ENCODE measurements at places on chromosomes 7 and 10.

DNA sequence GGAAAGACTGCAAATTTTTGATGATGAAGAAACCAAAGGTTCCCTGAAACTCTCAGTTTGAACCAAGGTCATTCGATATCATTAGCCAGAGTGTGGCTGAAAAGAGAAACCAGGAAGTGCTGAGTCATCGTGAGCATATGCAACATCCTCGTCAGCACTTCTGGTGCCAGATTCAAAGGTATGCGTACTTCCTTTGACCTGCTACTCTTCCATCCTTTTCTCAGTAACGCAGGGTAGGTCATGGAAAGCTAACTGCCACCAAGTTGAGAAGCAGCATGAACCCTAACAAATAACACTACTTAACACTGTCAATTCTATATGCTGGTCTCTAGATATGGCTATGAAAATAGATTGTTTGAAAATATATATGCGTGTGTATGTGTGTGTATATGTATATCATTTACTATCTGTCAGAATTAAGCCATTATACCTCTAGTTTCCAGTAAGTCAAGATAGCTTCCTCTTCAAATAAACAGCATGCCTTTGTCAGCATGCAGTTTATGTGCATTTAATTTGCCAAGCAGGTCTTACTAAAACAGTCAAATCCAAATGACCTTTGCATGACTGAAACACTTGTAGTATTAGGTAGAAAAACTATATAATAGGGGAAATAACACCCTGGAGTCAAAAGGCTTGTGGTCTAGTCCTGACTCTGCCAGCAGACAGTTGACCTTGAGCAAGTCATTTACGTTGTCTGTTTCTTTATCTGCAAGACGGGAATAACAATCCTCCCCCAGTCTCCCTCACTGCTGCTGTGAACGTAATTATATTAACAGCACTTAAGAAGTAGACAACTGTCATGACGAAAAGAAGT, 26.4 kb downstream of the CDK6 start:
- peak; percentile 30 for DNase-seq

GRCh38 chr7:42687211-42688055, 224.4 kb downstream of the C7orf25 start:
- no peak for DNase-seq

DNA sequence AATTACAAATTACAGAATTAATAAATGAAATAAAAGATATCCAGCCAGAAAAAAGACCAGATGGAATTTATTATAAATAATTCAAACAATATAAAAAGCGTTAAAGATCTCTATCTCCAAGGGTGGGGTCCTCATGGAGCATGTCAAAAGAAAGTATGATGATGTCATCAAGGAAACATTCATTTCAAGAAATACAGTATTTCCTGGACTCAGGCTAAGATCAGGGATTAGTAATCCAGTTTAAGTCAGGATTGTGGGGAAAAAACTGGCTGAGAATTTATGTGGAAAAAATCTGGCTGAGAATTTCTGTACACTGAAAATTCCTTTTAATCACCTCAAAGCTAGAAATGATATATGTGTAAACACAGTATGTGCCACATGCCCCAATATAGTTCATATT, 1075.3 kb downstream of the XPNPEP1 start:
- no peak for DNase-seq

DNA sequence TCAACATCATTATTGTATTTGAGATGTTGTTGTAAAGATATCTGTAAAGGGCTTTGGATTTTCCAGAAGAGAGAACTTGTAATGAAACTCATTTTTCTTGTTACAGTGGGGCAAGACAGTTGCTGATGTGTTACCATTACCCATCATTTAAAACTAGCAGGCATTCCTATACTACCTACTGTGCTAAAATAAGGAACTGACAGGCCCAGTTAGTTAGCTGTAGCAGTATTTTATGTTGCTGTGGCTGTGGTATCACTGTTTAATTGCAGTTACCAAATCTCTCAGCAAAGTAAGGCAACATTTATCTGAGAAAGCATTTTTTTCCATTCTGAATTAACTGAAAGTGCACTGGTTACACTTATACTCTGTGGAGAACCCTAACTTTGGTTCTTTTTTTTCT, 9.9 kb downstream of the ST7 start:
- DNase-seq: no peak

DNA sequence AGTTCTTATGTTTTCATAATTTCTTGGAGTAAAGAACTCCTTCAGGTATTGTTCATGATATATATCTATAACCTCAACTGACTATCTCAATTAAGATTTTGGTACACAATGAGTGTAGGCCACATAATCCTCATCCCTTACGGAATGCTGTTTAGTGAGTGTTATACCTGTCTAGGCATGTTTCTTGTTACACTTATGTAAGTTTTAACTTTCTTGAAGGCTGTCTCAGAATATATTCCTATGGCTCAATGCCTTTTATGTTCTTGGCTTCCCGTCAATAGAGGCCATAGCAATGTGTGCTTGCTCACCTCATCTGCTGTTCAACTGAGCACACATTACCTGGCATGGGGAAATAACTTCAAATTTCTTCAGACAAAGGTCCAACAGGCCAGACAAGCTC, 185.1 kb downstream of the CTTNBP2 start:
- no peak for DNase-seq

- no peak for DNase-seq
Observed at GRCh38 chr7:103073989-103074518, 542 bp downstream of the FBXL13 start.

GRCh38 chr10:21061982-21062381, 164.9 kb upstream of the NEBL start:
- no peak for DNase-seq

GRCh38 chr7:138926241-138926612, 55.0 kb downstream of the KIAA1549 start:
- no peak for DNase-seq

GRCh38 chr7:84328571-84328970, 134.0 kb upstream of the SEMA3A start:
- DNase-seq: no peak

GRCh38 chr7:36390199-36391090, 783 bp downstream of the ANLN start:
- peak; percentile 70 for DNase-seq

DNA sequence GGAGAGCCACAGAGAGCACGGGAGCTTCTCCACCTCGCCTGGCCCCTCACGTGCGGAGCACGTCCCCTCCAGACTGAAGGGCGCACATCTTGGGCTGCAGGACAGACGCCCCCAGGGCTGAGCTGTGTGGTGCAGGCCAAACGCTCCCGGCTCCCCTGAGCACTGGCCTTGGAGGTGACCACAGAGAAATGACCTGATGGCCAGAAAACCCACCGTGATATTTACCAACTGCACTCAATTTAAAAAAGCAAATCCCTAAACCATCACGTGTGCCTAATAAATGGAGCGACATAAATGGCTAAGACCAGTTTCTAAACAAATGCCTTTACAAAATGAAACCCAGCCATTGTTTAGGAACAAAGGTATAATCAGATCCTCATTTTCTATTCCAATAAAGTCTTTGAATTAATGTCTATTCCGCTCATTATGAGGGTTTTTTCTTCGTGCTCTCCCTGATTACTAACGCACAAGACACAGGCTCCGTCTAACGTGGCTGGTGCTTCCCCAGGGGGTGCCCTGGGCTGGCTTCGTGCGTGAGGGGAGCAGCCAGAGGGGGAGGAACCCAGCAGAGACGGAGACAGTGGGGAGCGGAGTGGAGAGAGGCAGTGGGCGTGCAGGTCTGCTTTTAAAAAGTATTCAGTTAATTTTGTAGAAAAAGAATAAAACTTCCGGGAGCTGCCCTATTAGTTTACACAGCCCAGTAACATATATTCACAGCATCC, 190.3 kb downstream of the DNAJB6 start:
- DNase-seq: no peak

GRCh38 chr7:75658802-75659201, 79.9 kb downstream of the HIP1 start:
- DNase-seq: no peak

DNA sequence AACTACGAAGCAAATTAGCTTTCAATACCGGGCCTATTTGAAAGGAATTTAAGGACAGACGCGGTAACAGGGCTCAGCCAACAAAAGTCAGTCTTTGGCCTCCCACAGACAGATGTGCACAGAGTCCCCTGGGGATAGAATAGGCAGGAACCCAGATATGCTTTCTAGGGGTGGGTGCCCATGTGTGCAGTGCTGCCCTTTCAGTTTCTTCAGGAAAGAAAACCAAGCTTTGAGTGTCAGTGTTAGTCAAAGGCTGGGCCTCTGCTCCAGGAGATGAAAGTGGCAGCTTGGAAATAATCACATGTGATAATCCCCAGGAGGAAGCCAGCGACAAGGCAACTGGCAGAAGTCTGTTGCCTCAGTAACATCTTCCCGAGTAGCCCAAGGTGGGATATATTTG, 43.8 kb upstream of the CSTF2T start:
- DNase-seq: no peak

DNA sequence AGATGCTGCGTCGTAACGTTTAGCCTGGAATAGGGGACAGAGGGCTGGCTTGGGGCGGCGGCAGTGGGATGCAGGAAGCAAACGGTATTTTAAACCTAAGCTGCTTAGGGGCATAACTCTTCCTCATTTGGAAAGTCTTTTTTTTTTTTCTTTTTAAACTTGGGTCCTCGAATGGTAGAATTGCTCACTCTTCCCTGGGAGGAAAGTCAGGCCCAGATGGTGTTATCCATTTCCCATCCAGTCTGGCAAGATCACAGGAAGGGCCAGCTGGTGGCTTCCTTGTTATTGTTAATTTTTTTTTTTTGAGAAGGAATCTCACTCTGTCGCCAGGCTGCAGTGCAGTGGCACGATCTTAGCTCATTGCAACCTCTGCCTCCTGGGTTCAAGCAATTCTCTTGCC, 56.6 kb downstream of the TMEM209 start:
- DNase-seq: peak; percentile 55

GRCh38 chr7:25707768-25708620, 444.0 kb upstream of the NFE2L3 start:
- DNase-seq: no peak

DNA sequence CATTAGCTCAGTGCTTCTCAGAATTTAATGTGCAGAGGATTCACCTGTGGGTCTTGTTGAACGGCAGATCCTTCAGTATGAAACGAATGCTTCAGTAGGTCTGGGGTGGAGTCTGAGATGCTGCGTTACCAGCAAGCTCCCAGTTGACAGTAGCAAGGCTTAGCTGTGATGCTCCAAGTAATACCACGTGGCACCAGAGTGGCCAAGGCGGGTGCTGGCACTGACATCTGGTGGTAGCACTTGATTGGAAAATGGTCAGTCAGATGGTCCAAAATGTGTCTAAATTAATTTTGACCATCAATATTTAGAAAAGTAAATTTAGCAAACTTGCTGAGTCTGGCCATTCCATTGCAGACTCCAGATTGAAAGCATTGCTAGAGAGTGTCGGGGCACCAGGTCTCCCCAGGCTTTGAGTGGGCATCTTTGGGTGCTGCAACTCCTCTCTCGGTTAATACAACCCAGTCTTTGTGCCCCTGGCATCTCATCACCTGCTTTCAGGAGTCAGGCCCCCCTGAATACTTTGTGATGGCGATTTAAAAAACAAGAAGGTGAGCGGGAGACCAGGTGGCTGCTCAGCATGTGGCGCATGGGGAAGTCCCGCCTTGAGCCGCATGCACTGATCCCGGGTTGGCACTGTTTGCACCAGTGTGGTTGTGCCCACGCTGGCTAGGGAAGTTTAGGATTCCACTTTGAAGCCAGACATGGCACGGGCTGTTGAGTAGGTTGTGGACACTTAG, 130.1 kb downstream of the NT5C2 start:
- DNase-seq: no peak

GRCh38 chr10:22643775-22644174, 70.6 kb downstream of the PIP4K2A start:
- no peak for DNase-seq

- DNase-seq: no peak
Observed at GRCh38 chr7:5303591-5304505, 21.1 kb downstream of the SLC29A4 start.

GRCh38 chr7:148828965-148829364, 55.1 kb downstream of the EZH2 start:
- DNase-seq: no peak

- DNase-seq: no peak
Observed at GRCh38 chr7:139830782-139831501, 1.9 kb downstream of the TBXAS1 start.

DNA sequence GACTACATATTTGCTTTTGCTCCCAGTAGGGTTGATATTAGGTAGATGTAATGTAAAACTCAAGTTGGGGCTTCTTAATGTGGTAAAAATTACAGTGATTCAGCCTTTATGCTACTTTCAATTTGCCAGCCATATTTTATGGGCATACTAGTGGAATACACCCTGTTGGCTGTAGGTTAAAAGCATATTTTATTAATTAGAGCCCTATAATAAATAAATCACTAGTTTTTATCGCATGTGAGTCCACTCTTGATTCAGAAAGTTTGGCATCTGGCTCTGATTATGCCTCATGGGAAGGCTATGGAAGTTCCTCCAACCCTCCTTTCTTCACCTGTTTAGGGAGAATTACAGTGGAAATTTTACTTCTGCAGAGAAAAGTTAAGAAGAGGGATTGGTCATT, 390.9 kb downstream of the GATA3 start:
- DNase-seq: no peak

- DNase-seq: no peak
Observed at GRCh38 chr7:11540271-11540761, 291.7 kb downstream of the THSD7A start.

DNA sequence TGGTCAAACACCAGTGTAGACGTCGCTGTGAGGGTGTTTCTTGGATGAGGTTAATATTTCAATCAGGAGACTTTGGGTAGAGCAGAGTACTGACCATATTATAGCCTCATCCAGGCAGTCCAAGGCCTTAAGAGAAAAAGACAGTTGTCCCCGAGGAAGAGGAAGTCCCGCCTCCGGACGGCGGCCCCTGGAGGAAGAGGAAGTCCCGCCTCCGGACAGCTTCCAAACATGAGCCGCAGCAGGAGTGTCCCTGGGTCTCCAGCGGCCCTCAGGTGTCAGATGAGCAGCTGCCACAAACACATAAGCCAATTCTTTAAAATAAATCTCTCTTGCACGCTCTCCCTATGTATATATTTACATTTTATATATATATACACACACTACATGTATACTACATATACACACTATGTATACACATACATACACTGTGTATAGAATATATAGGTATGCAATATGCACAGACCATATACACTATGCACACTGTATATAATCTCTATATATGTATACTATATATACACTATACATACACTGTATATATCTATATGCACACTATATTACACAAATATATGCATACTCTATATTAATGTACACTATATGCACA, 37.5 kb downstream of the PWWP2B start:
- DNase-seq: no peak

DNA sequence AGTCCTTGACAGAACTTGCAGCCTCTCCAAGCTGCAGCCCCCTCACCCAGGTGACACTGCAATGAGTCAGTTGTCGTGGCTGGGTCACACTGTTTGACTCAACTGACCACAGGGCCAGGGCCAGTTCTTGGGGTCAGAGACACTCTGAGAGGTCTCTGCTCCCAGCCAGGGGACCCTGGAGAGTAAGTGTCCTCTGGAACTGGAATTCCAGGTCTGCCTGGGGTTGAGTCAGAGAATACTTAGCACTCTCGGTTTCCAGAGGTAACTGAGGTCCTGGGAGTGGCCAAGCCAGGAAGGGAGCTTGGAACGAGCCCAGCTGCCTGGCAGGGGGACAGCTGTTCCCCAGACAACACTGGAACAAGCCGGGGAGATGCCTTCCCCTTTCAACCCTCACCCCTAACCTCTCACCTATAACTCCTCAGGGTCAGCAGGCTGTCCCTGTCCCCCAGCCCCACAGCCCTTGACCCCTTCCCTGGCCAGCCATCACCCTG, 2.2 kb upstream of the MYL10 start:
- no peak for DNase-seq

GRCh38 chr10:61629576-61629975, 33.2 kb upstream of the CABCOCO1 start:
- DNase-seq: no peak

GRCh38 chr7:134105841-134106240, 21.3 kb upstream of the LRGUK start:
- DNase-seq: no peak
